ENCODE measurements at places on chromosomes 16 and 17.
A peak's percentile ranks its signal among the peaks of the same experiment; 100 is the strongest.

DNA sequence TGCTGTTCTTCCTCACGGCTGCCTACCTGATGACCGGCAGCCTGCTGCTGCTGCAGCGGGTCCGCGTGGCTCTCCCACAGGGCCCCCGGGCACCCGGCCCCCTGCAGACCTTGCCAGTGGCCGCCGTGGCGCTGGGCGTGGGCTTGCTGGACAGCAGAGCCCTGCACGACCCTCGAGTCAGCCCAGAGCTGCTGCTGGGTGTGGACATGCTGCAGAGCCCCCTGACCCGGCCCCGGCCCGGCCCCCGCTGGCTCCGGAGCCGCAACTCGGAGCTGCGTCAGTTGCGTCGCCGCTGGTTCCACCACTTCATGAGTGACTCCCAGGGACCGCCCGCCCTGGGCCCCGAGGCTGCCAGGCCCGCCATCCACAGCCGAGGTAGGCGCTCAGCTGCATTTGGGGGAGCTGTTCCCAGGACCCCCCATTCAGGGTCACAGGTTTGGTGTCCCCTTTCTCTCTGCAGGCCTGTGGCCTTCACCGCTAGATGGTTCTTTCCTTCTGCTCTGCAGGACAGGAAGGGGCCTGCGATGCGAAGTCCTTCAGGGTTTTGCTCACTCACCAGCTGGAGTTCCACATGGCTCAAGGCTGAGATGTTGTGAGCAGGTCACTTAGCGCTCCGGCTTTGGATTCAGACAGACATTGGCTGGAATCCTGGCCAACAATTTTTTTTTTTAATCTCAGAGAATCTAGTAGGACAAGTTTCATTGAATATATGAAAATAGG lies 10.7 kb downstream of the WSCD1 start:
- no peak overlapping the region for H3K27ac ChIP-seq
- H3K36me3 ChIP-seq, result peaks cover 10% of the 10 kb centered on the region
- no peaks in the 10 kb centered on the region for H3K27me3 ChIP-seq
- no peak for DNase-seq
- H3K4me3 ChIP-seq, result no peak overlapping the region

- no peak overlapping the region for H3K27ac ChIP-seq
- no peaks in the 10 kb centered on the region for H3K36me3 ChIP-seq
- peaks cover 3% of the 10 kb centered on the region for H3K4me1 ChIP-seq
- H3K4me3 ChIP-seq, result no peak overlapping the region
These were observed 173.1 kb downstream of the RPTOR start for GRCh38 chr17:80717720-80718083.

GRCh38 chr16:27470567-27471431 lies 68.8 kb downstream of the IL21R start:
- no peak overlapping the region for H3K4me3 ChIP-seq
- H3K4me1 ChIP-seq, result no peaks in the 10 kb centered on the region
- H3K27me3 ChIP-seq, result no peaks in the 10 kb centered on the region

GRCh38 chr16:57738844-57739243 lies 3.3 kb downstream of the KATNB1 start:
- H3K27ac ChIP-seq, result no peak overlapping the region
- peaks cover 4% of the 10 kb centered on the region for H3K36me3 ChIP-seq
- no peaks in the 10 kb centered on the region for H3K27me3 ChIP-seq
- DNase-seq, result no peak
- H3K4me3 ChIP-seq, result no peak overlapping the region
- no peaks in the 10 kb centered on the region for H3K4me1 ChIP-seq

DNA sequence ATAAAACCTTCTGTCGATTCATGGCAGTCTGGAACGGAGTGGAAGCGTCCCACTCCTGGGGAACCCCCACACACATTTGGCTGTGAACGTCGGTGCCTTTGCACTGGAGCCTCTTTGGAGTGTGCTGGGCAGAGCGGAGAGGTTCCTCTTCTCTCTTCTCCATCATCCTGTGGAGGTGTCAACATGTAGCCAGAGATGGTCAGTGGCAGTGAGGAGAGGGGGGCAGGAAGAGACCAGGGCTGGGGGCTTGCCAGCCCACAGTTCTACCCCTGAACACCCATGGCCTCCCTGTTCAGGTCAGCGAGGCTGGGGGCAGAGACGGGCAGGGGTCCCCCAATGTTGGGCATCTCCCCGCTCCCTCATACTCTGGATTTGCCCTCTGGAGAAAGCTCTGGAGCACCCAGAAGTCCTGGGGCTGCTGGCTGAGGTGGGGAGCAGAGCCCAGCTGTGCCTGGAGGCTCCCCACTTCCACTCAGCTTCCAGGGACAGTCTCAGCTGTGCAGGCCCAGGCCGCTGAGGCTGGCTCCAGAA lies 223.7 kb downstream of the SEC14L1 start:
- H3K27ac ChIP-seq, result no peak overlapping the region
- peaks cover 4% of the 10 kb centered on the region for H3K36me3 ChIP-seq
- no peak overlapping the region for H3K4me3 ChIP-seq
- no peaks in the 10 kb centered on the region for H3K27me3 ChIP-seq

DNA sequence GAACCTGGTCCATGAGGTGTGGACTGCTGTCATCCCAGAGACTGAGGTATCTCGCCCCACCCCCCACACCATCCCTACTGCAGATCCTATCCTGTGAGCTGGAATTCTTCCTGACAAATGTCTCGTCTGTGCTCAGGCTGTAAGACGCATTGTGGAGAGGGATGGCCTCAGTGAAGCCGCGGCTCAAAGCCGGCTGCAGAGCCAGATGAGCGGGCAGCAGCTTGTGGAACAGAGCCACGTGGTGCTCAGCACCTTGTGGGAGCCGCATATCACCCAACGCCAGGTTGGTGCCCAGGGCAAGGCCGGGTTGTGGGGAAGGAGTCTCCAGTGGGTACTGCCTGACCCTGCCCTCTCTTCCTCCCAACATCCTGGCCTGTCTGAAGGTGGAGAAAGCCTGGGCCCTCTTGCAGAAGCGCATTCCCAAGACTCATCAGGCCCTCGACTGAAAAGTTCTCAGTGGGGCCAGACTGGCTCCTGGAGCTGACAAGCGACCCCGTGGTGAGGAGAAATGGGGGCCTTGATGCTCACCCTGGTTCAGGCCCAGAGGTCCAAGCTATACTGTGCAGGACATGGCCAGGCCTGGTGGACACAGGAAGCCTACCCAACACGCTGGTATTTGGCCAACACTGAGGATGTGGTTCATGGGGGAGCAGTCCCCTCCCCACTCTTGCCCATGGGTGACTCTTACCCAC lies 1.2 kb upstream of the MLX start:
- H3K36me3 ChIP-seq, result peaks cover 17% of the 10 kb centered on the region
- H3K4me3 ChIP-seq, result peak overlapping the region; percentile 97
- H3K4me1 ChIP-seq, result peaks cover 2% of the 10 kb centered on the region
- H3K27me3 ChIP-seq, result no peaks in the 10 kb centered on the region

DNA sequence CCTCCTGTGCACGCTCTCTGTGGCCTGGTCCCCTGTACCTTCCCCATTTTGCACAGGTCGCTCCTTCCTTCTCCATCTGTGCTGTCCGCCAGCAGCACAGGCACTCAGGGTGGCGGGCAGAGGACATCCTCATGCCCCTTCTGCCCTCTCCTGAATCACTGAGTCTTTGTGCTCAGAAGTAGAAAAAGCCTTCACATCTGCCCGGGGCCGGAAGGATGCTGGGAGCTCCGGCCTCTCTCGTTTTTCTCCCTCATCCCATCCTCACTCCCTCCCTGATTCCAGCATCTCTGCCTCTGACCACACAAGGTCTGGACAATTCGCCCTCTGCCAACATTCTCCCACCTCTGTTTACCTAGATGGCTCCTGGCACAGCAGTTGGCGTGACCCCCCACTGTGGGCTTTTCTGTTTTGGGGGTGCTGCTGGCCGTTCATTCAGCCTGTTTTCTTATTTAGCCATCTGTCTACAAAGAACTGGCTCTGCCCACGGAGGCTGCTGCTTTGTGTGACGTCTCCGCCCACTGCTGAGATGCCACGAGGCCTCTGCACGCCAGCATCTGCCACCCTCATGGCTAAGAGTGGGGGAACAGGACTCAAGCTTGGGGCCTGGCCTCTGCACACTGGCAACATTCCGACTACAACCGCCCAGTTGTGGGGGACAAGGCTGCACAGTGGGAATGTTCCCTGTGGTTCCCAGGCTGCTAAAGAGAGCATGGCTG lies 36.7 kb downstream of the SEC14L5 start:
- no peak overlapping the region for H3K4me3 ChIP-seq
- H3K27me3 ChIP-seq, result no peaks in the 10 kb centered on the region
- DNase-seq, result no peak
- no peaks in the 10 kb centered on the region for H3K36me3 ChIP-seq

DNA sequence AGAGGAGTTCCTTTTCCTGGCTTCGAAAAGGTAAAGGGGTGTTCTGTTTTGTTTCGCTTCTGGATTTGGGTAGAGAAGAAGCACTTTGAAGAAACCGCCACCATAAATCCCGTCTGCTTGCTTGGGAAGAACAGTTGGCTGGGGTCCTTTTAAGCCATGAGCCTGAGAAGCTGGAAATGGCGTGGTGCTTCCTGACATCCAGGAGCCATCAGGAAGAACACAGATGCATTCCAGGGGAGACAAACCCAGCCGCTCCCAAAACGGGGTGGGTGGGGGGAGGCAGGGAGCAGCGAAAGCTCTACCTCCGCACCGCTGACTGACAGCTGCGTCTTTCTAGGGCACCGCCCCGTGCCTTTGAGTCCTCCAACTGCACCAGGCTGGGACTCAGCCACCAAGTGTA lies 91.6 kb downstream of the ZDHHC7 start:
- H3K27ac ChIP-seq, result no peak overlapping the region
- no peak overlapping the region for H3K4me3 ChIP-seq
- no peaks in the 10 kb centered on the region for H3K27me3 ChIP-seq
- no peaks in the 10 kb centered on the region for H3K4me1 ChIP-seq
- DNase-seq, result no peak
- no peaks in the 10 kb centered on the region for H3K36me3 ChIP-seq

- no peaks in the 10 kb centered on the region for H3K4me1 ChIP-seq
- DNase-seq, result no peak
- H3K27ac ChIP-seq, result no peak overlapping the region
- H3K27me3 ChIP-seq, result no peaks in the 10 kb centered on the region
- H3K36me3 ChIP-seq, result no peaks in the 10 kb centered on the region
These were observed 65.1 kb upstream of the TOX3 start for GRCh38 chr16:52611817-52612673.

DNA sequence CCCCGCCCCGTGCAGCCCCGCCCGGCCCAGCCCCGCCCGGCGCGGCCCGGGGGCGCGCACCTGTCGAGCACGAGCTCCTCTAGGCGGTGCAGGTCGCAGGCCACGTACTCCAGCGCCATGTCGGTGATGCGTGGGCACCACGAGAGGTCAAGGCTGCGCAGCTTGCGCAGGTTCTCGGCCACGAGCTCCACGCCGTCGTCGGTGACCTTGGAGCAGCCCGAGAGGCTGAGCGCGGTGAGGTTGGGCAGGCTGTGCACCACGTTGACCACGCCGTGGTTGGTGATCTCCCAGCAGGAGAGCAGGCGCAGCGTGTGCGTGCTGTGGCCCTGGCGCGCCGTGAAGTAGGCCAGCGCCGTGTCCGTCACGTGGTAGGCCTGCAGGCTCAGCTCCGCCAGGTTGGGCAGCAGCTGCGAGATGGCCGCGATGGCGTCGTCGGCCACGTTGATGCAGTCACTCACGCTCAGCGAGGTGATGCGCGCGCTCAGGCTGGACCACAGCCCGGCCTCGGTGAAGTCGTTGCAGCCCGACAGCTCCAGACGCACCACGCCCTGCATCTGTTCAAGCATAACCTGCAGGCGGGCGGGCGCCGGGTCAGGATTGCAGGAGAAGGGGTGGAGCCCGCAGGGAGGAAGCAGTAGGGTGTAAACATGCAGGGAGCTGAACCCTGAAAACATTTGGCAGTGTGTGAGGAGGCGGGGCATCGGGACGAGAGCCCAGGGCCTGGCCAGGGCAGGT lies 5.3 kb upstream of the WDR24 start:
- no peak overlapping the region for H3K27ac ChIP-seq
- H3K4me3 ChIP-seq, result peak overlapping the region; percentile 79
- no peaks in the 10 kb centered on the region for H3K36me3 ChIP-seq
- H3K27me3 ChIP-seq, result peaks cover 21% of the 10 kb centered on the region
- DNase-seq, result peak; percentile 62
- H3K4me1 ChIP-seq, result no peaks in the 10 kb centered on the region

DNA sequence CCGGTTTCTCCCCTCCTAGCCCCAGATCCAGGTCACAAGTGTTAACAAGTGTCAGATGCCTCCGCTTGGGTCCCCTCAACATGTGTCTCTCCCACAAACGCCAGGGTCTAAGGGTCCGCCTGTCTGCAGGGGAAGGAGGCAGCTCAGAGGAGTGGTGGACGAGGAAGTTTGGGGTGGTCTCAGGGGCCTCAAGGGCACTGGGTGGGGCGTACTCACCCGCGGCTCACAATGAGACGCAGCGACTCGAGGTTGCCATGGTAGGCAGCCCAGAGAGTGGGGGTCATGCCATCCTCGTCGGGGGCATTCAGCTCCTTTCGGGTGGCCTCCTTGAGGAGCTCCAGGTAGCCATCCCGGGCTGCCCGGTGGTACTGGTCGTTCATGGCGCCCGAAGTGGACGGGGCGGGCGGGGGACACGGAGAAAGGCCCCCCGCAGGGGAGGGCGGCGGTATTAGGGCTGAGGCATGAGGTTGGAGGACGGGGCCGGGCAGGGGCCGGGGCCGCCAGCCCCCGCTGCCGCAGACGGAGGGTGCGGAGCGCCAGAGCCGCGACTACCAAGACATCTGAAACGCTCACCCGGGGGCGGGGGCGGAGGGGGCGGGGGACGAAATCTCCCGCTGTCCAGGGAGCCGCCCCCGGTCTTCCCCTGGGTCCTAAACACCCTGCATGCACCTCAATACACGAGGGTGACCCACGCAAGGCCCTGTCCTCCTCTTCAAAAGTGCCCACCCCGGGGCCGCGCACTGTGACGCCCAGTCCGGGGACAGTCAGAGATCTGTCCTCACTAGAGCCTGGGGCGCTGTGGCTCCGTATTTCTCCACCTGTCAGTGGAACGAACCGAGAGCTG lies at the start of gene USH1G:
USH1G (minus strand) TSS at position 562 of the 844 bp plus-strand sequence; CDS start at position 380, 182 bp downstream.
- no peaks in the 10 kb centered on the region for H3K36me3 ChIP-seq
- peak within 1 kb of the TSS; percentile 80 for H3K4me3 ChIP-seq
- no peaks in the 10 kb centered on the region for H3K4me1 ChIP-seq
- H3K27me3 ChIP-seq, result peaks cover 43% of the 10 kb centered on the region
- H3K27ac ChIP-seq, result no peak within 1 kb of the TSS

- no peaks in the 10 kb centered on the region for H3K36me3 ChIP-seq
- H3K4me1 ChIP-seq, result peaks cover 8% of the 10 kb centered on the region
- DNase-seq, result no peak
These were observed 11.2 kb downstream of the ITGA2B start for GRCh38 chr17:44378171-44378705.

DNA sequence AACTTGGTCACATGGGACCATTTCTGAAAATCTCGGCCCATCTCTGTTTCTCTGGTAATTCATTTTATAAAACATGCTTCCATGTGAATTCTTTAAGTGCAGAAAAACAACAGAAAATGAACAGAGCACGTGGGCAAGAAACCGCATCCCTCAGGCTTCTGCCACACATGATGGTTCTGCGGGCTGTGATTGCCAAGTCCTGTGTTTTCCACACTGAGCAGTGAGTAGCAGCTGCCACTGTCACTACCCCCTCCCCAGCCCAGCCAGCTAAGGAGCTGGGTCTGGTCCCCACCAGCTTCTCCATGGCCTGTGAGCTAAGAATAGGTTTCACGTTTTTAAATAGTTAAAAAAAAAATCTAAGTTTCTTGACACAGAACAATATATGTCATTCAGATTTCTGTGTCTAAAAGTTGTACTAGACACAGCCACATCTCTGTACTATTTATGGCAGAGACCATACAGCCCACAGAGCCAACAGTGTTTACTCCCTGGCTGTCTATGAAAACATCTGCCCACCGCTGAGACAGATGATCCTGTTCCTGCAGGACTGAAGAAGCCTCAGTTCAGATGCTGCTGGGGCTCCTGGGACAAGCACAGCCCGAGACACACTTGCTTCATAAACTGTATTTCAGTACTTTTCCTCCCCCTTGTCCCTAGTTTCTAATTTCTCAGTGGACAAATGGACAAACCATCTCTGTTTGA lies 41.5 kb downstream of the USP22 start:
- no peak overlapping the region for H3K4me3 ChIP-seq
- H3K36me3 ChIP-seq, result peaks cover 78% of the 10 kb centered on the region
- no peak overlapping the region for H3K27ac ChIP-seq
- H3K27me3 ChIP-seq, result no peaks in the 10 kb centered on the region
- no peaks in the 10 kb centered on the region for H3K4me1 ChIP-seq

All from H9 (cell line).